Mucosa of gallbladder (tissue), 1 donor: ENCODE measurements at places on chromosomes 3 and 15. TPM values are rescaled to one million over a fixed set of nuclear protein-coding genes. Genes with fewer than 3 reads are reported as not detected.

DNA sequence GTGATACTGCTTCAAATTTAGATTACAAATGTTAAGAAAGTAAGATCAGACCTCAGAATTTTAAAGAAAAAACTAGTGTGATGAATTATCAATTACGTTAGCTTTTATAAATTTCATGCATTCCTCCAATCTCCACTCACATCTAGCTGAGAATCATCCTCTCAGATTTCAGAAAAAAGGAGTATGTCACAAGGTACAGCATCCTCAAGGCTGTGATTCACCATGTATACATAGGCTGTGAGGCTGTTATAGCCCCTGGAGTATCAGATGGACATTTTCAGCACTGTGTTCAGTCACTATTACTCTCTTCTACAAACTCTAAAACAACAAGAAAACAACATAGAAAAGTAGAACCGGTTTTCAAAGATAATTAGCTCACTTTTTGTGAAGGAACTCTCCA lies 214.4 kb downstream of the PCCB start:
- DNase-seq: no peak

- DNase-seq: no peak
Measured at GRCh38 chr15:99485992-99486370, 79.8 kb upstream of the MEF2A start.

- DNase-seq: no peak
Measured at GRCh38 chr3:54759166-54759565, 168.7 kb downstream of the LRTM1 start.

DNA sequence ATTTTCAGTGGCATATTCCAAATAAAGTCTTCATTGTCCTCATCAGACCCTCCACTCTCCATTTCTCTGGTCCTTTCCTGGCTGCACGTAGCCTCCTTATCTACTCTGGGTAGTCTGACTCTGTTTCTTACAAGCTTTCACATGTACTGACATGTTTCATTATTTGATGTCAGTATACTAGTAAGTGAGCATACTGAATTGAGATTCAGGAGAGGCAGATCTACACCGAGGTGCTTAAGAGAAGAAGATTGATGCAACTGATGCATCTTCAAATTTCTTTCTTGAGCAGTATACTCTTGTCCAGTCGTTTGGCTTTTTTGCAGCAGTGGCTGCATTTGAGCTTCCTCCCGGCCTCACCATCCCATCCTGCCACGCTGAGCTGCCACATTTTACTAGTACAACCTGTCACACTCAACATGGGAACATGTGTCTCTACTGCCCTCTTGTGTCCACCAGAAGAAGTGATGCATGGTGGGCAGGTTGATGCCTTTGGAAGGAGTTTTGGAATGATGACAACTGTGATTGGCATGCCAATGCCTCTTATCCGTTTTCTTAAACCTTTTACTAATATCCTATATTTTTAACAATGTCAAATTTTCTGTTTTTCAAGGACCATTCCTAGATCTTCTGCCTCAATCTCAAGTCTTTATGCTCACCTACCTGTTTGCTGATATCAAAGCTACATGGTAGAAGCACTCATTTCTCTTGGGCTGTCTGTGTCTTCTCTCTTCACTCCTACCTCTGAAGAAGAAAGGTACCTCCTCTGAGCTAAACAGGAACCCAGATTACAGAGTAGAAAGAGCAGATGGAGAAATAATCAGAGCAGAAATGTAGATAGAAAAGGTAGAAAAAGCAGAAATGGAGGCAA lies 38.7 kb downstream of the GUCA1C start:
- DNase-seq: peak; percentile 40

- DNase-seq: no peak
Measured at GRCh38 chr3:111047042-111047441, 24.6 kb upstream of the NECTIN3 start.

DNA sequence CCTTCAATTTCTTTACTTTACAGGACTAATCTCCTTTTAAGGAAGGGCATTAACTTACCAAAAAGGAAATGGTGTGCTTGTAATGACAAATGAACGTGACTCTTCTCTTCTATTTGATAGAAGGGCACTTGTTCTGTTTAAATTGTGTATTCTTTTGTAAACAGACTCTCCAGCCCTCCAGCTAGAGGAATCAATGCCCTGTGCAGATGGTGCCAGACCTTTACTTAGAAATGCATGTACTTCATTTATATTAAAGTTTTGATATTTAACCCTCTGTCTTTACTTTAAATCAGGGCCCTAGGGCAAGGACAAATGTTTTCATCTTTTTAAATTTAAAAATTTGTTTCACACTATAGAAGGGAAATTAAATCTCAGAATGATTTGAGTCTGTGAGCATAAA lies 355.1 kb downstream of the GBE1 start:
- DNase-seq: no peak

DNA sequence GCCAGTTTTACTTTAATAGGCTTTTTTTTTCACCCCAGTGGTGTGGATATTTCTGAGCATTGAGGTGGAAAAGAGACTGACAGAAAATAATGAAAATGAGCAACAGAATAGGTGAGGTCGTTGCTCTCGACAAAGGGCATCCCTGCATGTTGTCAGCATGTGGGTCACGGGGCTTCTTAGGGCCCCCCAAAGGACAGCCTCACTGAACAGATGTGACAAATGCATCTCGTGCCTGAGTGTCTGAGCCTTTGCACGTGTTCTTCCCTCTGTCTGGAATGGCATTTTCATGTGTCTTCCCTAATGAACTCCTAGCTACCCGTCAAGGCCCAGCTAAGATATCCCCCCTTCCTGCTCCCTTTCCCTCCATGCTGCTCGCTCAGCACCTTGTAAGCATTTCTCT lies 31.8 kb downstream of the FAH start:
- no peak for DNase-seq

- no peak for DNase-seq
Measured at GRCh38 chr15:45611305-45611704, 23.5 kb upstream of the SQOR start.

GRCh38 chr15:55695432-55695831 lies 47.5 kb downstream of the PRTG start:
- DNase-seq: no peak

DNA sequence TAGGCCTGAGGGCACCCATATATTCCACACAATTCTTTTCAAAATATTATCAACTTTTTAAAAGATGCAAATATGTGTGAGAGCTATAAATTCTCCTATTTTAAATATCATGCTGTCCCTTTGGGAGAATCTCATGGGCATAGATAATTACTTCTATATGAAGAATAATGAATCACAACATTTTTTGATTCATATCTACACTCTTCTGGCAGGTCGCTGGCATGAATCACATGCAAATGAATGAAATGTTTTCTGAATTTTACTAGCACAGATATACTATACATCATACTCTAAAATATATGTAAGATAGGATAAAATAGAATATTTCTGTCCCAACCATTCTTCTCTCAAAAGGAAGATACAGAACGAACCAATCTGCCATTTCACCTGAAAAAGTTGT lies 277.7 kb upstream of the KCNH8 start:
- no peak for DNase-seq

- no peak for DNase-seq
Measured at GRCh38 chr3:136078421-136079364, 113.2 kb downstream of the PPP2R3A start.

DNA sequence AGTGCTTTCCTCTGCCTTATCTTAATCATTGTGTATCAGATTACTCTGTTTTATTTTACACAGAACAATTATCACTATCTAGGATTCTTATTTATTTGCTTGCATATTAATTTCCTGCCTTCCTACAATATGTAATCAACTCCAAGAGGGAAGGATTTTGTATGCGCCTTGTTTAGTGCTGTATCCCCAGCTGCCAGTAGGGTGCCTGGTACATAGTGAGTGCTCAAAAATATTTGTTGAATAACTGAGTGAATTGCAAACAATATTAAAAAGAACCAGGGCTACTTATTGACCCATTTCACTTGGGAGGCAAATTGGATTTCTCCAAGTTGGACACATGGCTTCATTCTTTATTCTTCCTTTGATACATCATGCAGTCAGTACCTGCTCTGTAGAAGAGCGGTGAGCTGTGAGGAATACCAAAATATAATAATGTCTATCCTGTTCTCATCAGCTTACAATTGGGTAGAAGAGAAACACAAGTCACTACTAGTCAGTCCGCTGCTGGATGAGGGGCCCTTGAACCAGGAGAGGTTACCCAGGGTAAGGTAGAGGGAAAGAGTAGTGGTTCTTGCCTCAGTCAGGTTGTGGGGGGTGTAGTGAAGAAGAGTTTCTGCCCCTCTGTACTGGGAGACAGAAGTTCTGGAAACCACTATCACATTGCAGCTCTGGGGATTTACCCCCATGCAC lies 233.9 kb upstream of the ZBTB20 start:
- no peak for DNase-seq

DNA sequence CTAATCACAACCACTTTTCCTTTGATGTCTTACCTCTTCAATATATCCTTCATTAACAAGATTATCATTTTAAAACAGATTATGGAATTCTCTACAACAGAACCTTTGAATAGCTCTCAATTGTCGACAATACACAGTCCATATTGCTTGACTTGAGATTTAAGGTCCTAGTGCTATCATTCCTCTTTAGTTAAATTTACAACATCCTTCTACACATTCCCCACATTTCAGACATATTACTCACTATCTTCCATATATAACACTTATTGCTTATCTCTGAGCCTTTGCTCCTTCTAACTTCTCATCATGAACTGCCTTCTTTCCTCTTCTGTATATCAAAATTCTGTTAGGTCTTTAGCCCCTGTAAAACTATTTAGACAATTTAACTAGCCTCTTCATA lies 247.0 kb downstream of the STXBP5L start:
- DNase-seq: no peak

GRCh38 chr3:133268726-133269134 lies 131.1 kb upstream of the BFSP2 start:
- no peak for DNase-seq

DNA sequence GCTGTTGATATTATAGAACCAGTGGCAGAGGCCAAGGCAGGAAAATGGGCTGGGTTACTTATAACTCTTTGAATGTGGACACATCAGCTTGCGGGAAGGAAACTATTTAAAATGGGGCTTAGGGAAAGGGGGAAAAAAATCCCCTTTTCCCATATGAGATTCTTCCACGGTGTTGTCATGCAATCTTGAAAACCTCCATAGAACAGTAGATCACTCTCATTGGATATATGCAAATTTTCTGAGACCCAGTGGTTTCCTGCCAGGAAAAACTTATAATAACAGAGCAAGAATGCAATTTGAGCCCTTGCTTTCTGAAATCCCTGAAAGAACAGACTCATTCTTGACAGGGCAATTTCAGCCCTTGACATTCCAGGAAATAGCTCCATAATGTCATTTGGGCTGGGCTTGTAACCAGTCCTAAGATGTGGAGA lies 31.1 kb downstream of the TMEM212 start:
- DNase-seq: no peak

- no peak for DNase-seq
Measured at GRCh38 chr3:183975981-183976662, 41.6 kb downstream of the ABCC5 start.

DNA sequence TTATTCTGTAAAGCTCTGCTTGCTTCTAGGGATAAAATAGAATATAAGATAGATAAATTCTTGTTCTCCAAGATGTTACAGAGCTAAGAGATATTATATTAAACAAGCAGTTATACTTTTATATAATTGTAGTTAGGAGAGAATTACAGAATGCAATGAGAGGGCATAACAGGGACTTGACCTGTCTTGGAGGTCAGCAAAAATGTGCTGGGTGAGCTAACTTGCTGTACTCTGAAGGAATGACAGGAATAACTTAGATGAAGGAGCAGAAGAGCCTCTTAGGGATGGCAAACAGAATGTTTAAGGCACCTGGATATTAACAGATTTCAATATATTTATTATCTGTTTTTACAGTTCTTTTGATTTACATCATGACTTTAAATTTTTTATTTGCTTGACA lies 33.2 kb downstream of the ZNF654 start:
- no peak for DNase-seq

GRCh38 chr3:128973988-128974564 lies 19.8 kb downstream of the CFAP92 start:
- DNase-seq: no peak

GRCh38 chr3:171895291-171895690 lies 52.1 kb downstream of the TMEM212 start:
- no peak for DNase-seq

DNA sequence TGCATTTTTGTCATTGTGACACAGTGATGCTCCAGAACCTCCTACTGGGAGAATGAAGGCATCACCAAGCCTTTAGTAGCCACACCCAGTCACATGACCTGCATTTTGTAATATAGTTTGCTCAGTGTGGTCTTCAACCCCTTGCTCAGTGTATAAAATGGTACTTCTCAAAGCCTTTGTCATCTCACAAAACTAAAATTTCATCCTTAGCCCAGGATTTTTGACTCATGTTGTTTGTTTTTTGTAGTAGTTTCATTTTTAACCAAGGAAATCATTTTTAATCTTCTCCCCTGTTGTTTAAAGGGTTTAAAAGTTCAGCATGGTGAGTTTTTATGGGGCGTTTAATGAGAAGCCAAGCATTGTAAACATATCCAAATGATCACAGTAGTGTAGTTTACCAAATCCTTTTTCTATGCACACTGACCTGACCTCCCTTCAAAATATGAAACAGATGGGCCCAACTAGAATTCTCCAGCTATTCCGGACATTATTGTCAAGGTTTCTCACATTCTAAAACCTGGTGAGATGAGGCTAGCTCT lies 123.5 kb upstream of the IL12A start:
- no peak for DNase-seq

DNA sequence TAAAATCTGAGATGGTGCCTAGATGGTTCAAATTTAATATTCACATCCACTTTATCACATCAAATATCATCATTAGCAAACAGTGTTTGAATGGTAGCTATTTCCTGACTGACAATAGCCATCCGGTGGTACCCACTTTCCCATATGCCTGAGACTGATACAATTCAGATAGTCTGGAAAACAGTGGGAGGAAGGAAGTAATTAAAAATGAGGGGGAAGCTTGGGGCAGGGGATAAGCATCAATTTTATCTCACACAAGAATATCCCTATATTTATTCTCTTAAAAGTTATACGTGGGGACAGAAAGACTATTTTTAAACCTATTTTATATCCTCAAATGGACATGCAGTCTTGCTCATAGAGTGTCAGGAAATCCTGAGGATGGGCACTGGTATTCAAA lies 122.5 kb upstream of the GAP43 start:
- no peak for DNase-seq

DNA sequence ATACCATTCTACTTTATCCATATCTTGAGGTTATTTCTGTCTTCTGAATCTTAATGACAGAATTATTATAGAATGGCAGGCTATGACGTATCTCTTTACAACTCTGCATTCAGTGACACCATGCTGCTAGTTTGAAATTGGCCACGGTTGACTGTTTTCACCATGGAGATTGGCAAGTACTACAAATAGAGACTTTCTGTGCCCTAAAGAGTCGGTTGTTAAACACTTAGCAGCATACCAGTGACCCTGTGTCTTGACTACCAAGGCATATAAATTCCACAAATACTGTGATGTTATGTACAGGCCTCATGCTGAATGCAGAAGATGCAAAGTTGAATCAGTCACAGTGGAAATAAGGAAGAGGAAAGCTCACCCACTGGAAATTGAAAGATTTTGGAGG lies 67.0 kb upstream of the CADPS start:
- DNase-seq: no peak

Gene IRAK2
- 2.7 TPM for total RNA-seq

Gene CAPN3
- 8.1 TPM for total RNA-seq

Gene PCSK6
- total RNA-seq: 15.0 TPM

Gene TEX55
- total RNA-seq: not detected

Gene AAGAB
- 39.6 TPM for total RNA-seq

Gene EXD1
- total RNA-seq: 0.12 TPM

Gene FOXL2NB
- 0.09 TPM for total RNA-seq

Gene LEKR1
- 2.2 TPM for total RNA-seq

Gene PRR23C
- not detected for total RNA-seq

Gene SERINC4
- 0.23 TPM for total RNA-seq

Gene TNNC1
- total RNA-seq: 0.81 TPM

Gene LRRC31
- 2.9 TPM for total RNA-seq

Gene ALDH1L1
- 9.0 TPM for total RNA-seq

Gene ZNF445
- total RNA-seq: 28.0 TPM
